ENCODE measurements at places on chromosomes 2 and 18.

GRCh38 chr2:130875935-130876334, 39.2 kb downstream of the ARHGEF4 start:
- DNase-seq: no peak

DNA sequence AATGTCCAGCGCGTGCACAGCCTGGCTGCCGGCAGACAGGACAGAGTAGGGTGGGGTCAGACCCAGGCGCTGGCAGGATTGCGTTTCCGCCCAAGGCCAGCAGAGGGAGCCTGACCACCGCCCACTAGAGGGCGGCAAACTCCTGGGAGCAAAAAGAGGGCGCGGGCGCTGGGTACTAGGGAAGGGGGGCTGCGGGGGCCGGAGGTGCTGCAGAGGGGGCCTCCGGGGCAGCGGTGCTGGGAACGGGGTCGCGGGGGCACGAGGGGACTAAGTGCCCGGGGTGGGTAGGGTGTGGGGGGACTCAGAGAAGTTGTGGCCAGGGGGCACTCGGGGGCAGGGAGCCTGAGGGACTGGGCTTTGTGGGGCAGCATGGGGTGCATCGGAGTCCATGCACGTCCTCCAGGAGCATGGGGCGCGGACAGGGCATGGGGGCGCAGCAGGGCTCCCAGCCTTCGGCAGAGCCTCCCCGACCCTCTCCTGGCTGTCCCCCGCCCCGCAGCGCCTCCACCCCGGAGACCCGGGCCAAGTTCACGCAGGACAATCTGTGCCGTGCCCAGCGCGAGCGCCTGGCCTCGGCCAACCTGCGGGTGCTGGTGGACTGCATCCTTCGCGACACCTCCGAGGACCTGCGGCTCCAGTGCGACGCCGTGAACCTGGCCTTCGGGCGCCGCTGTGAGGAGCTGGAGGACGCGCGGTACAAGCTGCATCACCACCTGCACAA, 3.2 kb downstream of the TEKT4 start:
- no peak for DNase-seq

DNA sequence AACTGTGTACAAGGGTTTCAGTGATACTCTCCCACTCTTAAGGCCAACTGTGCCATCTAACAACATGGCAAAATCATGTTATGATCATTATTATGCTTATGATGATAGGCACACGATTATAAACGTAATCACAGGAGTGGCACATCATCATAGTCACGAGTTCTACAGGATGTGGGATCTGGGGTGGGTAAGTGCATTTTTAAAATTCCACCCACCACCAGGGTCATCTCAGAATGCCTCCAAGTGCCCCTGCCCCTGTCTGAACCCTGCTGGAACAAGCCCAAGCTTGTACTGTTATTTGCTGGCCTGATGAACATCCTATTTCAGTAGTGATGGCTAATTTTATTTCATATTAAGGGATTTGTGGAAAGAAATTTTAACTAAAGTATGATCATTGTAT, 117.8 kb downstream of the PTPRM start:
- no peak for DNase-seq

DNA sequence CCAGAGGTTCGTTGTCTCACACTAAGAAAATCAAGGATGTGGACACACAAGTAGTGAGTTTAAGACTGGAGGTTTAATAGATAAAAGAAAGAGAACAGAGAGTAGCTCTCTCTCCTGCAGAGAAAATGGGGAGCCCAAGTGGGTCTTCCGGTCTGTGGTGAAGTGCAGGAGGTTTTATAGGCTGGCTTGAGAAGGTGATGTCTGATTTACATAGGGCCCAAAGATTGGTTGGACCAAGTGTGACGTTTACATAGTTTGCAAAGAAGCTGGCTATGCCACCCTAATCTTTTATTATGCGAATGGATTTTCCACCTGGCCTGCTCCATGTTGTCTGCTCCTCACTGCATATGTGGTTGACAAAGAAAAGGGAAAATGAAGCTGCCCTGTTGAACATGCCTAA, 430.4 kb upstream of the TRIB2 start:
- DNase-seq: no peak

DNA sequence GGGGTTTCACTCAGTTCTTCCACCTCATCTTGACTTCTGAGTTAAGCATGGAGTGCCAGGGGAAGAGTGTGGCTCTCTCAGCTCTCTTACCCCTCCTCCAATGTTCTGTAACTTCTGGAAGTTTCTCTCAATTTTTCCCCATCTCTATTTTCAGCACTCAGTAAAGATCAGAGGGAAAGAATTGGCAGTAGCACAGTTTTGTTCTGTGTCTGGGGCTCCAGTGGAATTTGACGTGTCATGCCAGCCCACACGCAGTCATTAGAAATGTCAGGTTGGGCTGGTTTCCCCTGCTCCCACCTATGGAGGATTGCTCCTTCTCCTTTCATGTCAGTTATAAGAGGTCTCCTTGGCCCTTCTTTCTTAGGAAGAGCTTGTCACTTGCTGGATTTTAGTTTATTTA, 104.6 kb upstream of the COL3A1 start:
- DNase-seq: no peak

DNA sequence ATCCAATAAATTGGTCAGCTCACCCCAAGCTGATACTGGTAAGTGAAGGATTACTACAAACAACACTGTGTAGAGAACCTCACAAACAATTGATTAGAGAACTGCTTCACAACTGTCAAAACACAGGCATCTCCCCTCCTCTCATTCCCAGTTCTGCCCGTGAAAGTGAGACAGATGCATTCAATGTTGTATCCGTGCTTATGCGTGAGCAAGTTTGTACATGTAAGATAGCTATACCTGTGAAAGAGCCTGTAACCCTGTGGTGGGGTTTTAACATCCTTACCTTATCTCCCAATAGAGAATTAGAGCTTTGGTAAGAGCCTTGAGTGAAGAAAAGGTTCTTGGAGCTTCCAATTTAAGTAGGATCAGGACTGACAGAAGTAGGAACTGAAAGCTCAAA, 9.1 kb downstream of the MARCHF4 start:
- no peak for DNase-seq

DNA sequence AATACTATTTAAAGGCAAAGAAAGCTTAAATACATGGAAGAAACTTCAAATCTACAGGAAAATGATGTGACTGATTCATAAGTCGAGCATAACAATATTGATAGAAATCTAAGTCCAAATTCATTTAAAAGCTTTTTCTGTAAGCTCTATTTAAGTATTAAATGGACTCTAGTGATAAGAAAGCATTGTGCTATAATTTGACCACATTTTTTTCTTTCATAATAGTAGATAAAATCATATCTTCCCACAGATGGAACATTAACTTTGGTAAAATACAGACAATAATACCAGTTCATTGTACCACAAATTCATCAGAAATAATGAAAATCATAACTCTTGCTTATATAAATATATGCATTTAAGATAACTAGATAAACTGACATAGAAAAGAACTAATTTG, 366.5 kb downstream of the GALNT13 start:
- no peak for DNase-seq
